Activated CD4-positive, alpha-beta T cell treated with anti-CD3 and anti-CD28 coated beads, Interleukin-2, amount 10 ng/mL, durations not matched to agents 24 days and 14 days (primary cell): ENCODE measurements at places on chromosomes 12 and 14. TPM values are rescaled to one million over a fixed set of nuclear protein-coding genes. Genes with fewer than 3 reads are reported as not detected.

CCDC85C gene
- total RNA-seq = 6.7 TPM in 2 replicates

GZMB gene
- total RNA-seq = 4,455 and 4,487 TPM in 2 replicates

DNA sequence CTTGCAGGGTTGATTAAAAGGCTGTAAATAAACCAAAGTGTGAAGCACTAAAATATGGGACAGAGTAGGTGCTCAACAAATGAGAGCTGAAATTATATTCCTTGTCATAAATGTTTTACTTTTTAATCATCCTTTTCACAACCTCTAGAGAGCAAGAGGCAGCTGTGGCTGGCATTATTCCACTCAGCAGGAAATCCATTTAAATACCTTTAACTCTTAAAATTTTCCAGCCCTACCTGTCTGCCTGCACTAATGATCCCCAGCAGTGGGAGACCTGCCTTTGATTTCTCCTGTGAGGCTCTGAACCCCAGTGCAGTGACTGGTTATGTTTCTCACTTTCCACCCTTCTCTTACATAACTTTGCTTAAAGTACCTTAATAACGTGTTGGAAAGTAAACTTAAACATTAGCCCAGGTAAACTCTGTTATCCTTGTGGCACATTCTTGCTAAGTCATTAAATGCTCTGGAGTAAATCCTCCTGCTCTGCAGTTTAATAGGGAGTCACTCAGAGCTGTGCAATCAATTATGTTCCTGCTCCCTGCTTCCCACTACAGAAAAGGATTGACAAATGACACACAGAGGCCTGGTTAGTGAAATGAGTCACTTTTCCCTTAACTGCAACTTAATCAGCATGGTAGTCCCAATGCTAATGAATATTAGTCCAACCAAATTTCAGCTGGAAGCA lies 755.7 kb upstream of the USP15 start:
- no peak for DNase-seq
- H3K27ac ChIP-seq = no peak overlapping the region
- H3K4me3 ChIP-seq = no peak overlapping the region
- H3K27me3 ChIP-seq = no peaks in the 10 kb centered on the region

DNA sequence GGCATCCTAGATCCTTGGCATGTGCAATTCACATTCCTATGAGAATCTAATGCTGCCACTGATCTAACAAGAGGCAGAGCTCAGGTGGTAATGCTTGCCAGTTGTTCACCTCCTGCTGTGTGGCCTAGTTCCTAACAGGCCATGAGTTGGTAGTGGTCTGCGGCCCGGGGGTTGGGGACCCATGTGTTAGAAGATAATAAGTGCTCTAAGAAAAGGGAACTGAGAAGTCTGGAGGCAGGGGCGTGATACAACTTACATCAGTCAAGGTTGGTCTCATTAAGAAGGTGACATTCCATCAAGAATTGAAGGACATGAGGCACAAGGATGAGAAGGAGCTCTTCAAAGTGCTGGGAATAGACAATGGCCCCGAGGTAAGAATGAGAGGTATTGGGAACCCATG lies 49.3 kb downstream of the OVCH1 start:
- no peak overlapping the region for H3K4me3 ChIP-seq
- DNase-seq = no peak
- no peak overlapping the region for H3K27ac ChIP-seq
- no peaks in the 10 kb centered on the region for H3K4me1 ChIP-seq
- peaks cover 8% of the 10 kb centered on the region for H3K27me3 ChIP-seq

DNA sequence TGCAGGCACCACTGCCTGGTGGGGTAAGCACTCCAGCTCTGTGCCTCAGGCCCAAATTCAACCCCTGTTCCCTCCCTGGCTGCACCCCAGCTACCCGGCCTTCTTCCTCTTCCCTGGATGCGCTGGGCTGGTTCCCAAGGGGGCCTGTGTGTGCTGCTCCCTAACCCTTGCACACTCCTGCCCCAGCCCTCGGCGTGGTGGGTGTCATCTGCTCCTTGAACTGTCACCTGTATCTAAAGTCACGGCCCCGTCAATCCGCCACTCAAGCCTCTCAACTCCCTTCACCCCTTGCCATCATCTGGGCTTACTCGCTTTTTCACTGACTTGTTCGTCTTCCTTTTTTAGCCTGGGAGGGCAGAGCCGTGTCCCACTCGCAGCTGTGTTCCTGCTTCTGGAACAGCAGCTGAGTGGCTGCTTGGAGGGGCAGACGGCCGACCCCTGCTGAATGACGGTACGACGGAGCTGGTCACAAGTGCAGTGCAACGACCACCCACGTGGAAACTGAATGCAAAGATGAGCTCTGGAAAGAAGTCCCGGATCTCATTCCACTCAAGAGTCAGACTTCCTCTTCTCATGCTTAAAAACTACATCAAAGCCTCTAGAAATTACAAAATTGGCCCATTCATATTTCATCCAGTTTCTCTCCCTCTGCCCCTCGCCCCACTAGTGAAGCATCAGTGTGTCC lies 138.9 kb downstream of the PIWIL1 start:
- H3K4me1 ChIP-seq = no peaks in the 10 kb centered on the region
- no peaks in the 10 kb centered on the region for H3K36me3 ChIP-seq
- no peaks in the 10 kb centered on the region for H3K27me3 ChIP-seq
- no peak overlapping the region for H3K27ac ChIP-seq
- DNase-seq = no peak
- H3K4me3 ChIP-seq = no peak overlapping the region

AREL1 gene
- 43.5 and 45.5 TPM in 2 replicates for total RNA-seq

GRCh38 chr14:83047059-83047830 lies 1513.6 kb upstream of the SEL1L start:
- no peaks in the 10 kb centered on the region for H3K27me3 ChIP-seq
- no peak overlapping the region for H3K27ac ChIP-seq
- DNase-seq = no peak
- no peaks in the 10 kb centered on the region for H3K4me1 ChIP-seq

GRCh38 chr14:68596701-68597100 lies 196.2 kb downstream of the ZFP36L1 start:
- H3K4me3 ChIP-seq = no peak overlapping the region
- no peak overlapping the region for H3K27ac ChIP-seq
- no peaks in the 10 kb centered on the region for H3K27me3 ChIP-seq
- DNase-seq = no peak
- H3K4me1 ChIP-seq = peaks cover 12% of the 10 kb centered on the region
- H3K36me3 ChIP-seq = no peaks in the 10 kb centered on the region

TEX52 gene
- 0.17 TPM in 1 of 2 replicates, not detected in the other for total RNA-seq

- H3K36me3 ChIP-seq = no peaks in the 10 kb centered on the region
- H3K4me1 ChIP-seq = no peaks in the 10 kb centered on the region
- H3K27me3 ChIP-seq = peaks cover 24% of the 10 kb centered on the region
- DNase-seq = no peak
- no peak overlapping the region for H3K4me3 ChIP-seq
- H3K27ac ChIP-seq = no peak overlapping the region
Measured at GRCh38 chr12:2322554-2323120, 269.9 kb downstream of the CACNA1C start.

EFCAB11 gene
- 6.8 and 7.8 TPM in 2 replicates for total RNA-seq

- H3K4me1 ChIP-seq = no peaks in the 10 kb centered on the region
- no peak overlapping the region for H3K4me3 ChIP-seq
- H3K27me3 ChIP-seq = no peaks in the 10 kb centered on the region
Measured at GRCh38 chr12:103028881-103029639, 71.6 kb downstream of the ASCL1 start.

GRCh38 chr12:87772401-87772800 lies 256.8 kb downstream of the C12orf50 start:
- H3K4me1 ChIP-seq = no peaks in the 10 kb centered on the region
- no peak overlapping the region for H3K4me3 ChIP-seq
- no peaks in the 10 kb centered on the region for H3K27me3 ChIP-seq
- H3K27ac ChIP-seq = no peak overlapping the region
- no peak for DNase-seq

- H3K4me3 ChIP-seq = no peak overlapping the region
- DNase-seq = no peak
- peaks cover 25% of the 10 kb centered on the region for H3K4me1 ChIP-seq
- no peak overlapping the region for H3K27ac ChIP-seq
- peaks cover 41% of the 10 kb centered on the region for H3K27me3 ChIP-seq
- no peaks in the 10 kb centered on the region for H3K36me3 ChIP-seq
Measured at GRCh38 chr12:105104762-105105161, 2.8 kb upstream of the WASHC4 start.

DENR gene
- total RNA-seq = 88.7 and 89.6 TPM in 2 replicates

- H3K4me3 ChIP-seq = no peak overlapping the region
- no peak overlapping the region for H3K27ac ChIP-seq
- H3K36me3 ChIP-seq = no peaks in the 10 kb centered on the region
- no peaks in the 10 kb centered on the region for H3K4me1 ChIP-seq
Measured at GRCh38 chr14:57871459-57872080, 5.7 kb upstream of the SLC35F4 start.

GRCh38 chr12:59780605-59781135 lies 184.8 kb downstream of the SLC16A7 start:
- H3K36me3 ChIP-seq = peaks cover 3% of the 10 kb centered on the region
- H3K4me3 ChIP-seq = no peak overlapping the region
- DNase-seq = no peak
- no peak overlapping the region for H3K27ac ChIP-seq

STON2 gene
- 0.14 and 0.30 TPM in 2 replicates for total RNA-seq

KLRF2 gene
- total RNA-seq = not detected in 2 replicates

DNA sequence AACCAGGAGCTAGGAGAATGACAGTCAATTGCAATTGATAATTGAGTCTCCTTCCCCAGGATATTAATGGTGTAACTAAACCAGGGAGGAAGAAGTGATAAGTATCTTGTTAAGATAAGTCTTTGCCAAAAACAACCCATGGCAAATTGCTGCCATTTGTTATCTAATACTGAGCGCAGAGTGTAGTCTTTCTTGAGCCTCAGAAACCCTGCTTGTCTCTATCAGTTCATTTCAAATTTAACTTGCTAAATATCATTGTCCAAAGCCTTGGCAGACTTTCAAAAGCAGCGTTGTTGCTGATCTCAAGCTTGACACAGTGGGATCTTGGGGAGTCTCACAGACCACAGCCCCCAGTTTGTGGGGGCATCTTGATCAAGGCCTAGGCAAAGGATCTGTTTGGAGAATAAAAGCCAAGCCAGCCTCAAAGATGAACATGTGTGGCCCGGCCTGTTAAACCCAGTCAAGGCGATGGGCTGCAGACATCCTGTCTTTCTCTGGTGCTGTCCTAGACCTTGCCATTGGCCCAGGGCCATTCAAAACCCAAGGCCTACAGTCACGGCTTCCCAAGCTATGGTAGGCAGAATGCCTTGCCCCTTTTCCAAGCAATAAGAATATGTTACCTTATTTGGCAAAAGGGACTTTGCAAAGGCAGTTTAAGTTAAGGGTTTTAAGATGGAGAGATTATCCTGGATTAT lies 164.2 kb downstream of the CHST11 start:
- H3K27ac ChIP-seq = no peak overlapping the region
- peaks cover 18% of the 10 kb centered on the region for H3K4me1 ChIP-seq
- H3K4me3 ChIP-seq = no peak overlapping the region
- H3K27me3 ChIP-seq = no peaks in the 10 kb centered on the region

GRCh38 chr12:24850496-24850895 lies 98.4 kb downstream of the BCAT1 start:
- peaks cover 18% of the 10 kb centered on the region for H3K4me1 ChIP-seq
- no peak for DNase-seq
- no peak overlapping the region for H3K27ac ChIP-seq

- H3K4me3 ChIP-seq = no peak overlapping the region
- no peak for DNase-seq
- no peaks in the 10 kb centered on the region for H3K27me3 ChIP-seq
- H3K4me1 ChIP-seq = peaks cover 56% of the 10 kb centered on the region
- H3K36me3 ChIP-seq = peaks cover 39% of the 10 kb centered on the region
Measured at GRCh38 chr12:94171595-94171930, 23.2 kb downstream of the PLXNC1 start.

GRCh38 chr14:52919971-52920370 lies 30.9 kb downstream of the FERMT2 start:
- DNase-seq = no peak
- no peaks in the 10 kb centered on the region for H3K36me3 ChIP-seq
- H3K27me3 ChIP-seq = no peaks in the 10 kb centered on the region

GRCh38 chr14:83611906-83612390 lies 1918.0 kb upstream of the FLRT2 start:
- no peaks in the 10 kb centered on the region for H3K27me3 ChIP-seq
- no peak overlapping the region for H3K27ac ChIP-seq
- H3K4me1 ChIP-seq = no peaks in the 10 kb centered on the region
- H3K4me3 ChIP-seq = no peak overlapping the region
- no peaks in the 10 kb centered on the region for H3K36me3 ChIP-seq

DNA sequence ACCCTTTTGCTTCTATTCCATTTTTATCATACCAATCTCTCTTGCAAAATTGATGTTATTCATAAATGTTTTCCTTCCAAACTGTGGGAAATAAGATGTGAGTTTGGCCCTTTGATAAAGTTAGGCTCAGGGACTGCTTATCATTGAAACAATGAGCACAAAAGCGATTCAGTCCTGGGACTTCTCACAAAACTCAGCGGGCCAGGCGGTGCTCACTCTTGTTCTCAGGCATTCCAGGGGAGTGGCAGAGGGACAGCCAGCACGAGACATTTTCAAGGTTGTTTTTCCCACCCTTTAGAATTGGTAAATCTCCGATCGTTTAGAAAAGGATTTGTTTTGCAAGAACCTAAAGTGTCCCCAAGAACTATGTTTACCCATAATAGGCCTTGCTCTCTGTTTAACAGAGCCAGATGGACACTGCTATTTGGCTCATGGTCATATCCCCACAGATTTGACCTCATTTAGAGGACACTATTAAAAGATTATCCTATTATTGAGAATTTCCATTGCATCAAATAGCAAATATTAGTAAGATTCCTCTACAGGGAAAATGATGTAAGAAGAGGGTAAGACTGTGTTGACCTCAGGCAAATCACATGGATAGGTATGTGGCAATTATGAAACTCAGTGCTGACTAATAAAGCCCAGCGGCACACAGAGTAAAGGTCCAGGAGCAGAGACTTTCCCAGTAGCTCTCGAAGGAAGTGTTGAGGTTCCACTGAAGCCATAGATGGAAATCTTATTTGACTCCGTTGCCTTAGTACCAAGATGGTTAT lies 102.7 kb upstream of the USP44 start:
- H3K36me3 ChIP-seq = no peaks in the 10 kb centered on the region
- H3K4me1 ChIP-seq = no peaks in the 10 kb centered on the region
- H3K27ac ChIP-seq = no peak overlapping the region
- DNase-seq = no peak
- H3K27me3 ChIP-seq = no peaks in the 10 kb centered on the region

ESPL1 gene
- total RNA-seq = 71.8 and 76.7 TPM in 2 replicates

TAS2R13 gene
- total RNA-seq = 1.1 and 1.3 TPM in 2 replicates

HOXC12 gene
- total RNA-seq = not detected in 2 replicates

RPGRIP1 gene
- not detected in 2 replicates for total RNA-seq

DNA sequence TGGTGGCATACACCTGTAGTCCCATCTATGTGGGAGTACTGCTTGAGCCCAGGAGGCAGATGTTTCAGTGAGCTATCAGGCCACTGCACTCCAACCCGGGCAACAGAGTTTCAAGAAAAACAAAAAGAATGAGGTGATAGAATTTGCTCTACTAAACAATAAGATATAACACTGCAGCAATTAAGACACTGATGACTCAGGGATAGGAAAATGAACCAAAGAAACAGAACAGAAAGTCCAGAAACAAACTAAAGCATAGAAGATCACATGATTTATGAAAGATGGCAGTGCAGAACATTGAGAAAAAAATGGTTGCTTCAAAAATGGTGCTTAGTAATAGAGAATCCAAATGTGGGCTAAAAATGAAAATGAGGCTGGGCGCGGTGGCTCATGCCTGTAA lies 65.2 kb upstream of the AP4S1 start:
- H3K27me3 ChIP-seq = no peaks in the 10 kb centered on the region
- H3K36me3 ChIP-seq = peaks cover 32% of the 10 kb centered on the region
- DNase-seq = no peak
- H3K27ac ChIP-seq = peak overlapping the region; percentile 12
- H3K4me3 ChIP-seq = no peak overlapping the region
